ENCODE measurements at places on chromosomes 6 and 20. TPM values are rescaled to one million over a fixed set of nuclear protein-coding genes. Genes with fewer than 3 reads are reported as not detected.
A peak's percentile ranks its signal among the peaks of the same experiment; 100 is the strongest.

- no peak for DNase-seq
Measured at GRCh38 chr20:56348305-56348693, 10.5 kb upstream of the FAM210B start.

GRCh38 chr6:137309078-137309762 lies 90.0 kb upstream of the IFNGR1 start:
- peak; percentile 44 for DNase-seq

DNA sequence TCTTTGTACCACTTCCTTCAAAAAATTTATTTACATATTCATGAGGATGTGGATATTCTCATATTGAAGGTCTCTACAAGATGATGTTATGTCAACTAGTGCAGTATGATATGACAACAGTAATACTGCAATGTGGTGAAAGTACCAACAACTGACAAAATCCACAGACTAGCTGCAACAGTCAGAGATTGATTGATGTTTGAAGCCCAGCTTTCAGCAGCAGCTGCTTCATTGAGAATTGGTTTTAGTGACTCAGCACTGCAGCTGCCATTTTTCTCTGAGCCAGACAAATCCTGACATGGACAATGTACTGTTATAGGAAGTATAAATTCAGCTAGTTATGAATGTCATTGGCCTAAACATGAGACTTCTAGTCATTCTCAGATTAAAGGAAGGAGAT lies 53.8 kb downstream of the PKIB start:
- no peak for DNase-seq

The ULBP1 gene
- not detected for total RNA-seq

The NMBR gene
- not detected for total RNA-seq

Measured in natural killer cell (primary cell).